ENCODE measurements at places on chromosomes 5 and 9.

- DNase-seq, result no peak
Observed at GRCh38 chr9:122948313-122948712, 7.5 kb downstream of the RABGAP1 start.

DNA sequence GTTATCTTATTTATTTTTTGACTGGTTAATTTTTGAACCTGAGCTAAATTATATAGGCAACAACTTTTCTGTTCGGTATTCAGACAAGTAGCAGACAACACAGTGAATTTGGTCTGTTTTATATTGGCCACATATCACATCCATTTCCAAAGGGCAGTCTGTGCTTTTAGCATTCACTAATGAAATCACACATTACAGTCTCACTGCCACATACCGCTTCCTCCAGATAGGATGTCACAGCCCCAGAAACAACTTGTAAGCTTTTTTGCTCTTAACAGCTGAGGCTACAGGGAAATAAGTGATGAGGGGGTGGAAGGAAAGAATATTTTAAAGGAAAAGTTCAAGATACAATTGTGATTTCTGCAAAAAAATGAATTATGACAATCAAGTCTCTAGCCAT lies 140.6 kb downstream of the PLCXD3 start:
- no peak for DNase-seq

DNA sequence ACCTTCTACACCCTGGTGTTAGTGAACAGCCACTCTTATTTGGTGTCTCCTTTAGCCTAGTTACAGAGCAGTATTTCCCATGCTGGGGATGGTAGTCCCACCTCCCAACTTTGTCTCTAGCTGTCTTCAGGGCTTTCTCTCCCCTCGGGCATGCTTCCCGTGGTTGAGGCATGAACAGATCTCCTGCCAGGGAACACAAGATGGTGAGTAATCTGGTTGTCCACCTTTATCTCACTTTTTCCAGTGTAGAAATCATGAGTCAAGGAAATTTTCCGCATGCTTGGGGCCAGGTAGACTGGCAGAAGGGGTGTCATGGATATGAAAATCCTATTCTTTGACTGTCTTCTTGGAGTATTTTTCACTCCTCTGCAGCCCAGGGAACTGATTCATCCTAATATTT lies 532.9 kb downstream of the ANXA1 start:
- no peak for DNase-seq

DNA sequence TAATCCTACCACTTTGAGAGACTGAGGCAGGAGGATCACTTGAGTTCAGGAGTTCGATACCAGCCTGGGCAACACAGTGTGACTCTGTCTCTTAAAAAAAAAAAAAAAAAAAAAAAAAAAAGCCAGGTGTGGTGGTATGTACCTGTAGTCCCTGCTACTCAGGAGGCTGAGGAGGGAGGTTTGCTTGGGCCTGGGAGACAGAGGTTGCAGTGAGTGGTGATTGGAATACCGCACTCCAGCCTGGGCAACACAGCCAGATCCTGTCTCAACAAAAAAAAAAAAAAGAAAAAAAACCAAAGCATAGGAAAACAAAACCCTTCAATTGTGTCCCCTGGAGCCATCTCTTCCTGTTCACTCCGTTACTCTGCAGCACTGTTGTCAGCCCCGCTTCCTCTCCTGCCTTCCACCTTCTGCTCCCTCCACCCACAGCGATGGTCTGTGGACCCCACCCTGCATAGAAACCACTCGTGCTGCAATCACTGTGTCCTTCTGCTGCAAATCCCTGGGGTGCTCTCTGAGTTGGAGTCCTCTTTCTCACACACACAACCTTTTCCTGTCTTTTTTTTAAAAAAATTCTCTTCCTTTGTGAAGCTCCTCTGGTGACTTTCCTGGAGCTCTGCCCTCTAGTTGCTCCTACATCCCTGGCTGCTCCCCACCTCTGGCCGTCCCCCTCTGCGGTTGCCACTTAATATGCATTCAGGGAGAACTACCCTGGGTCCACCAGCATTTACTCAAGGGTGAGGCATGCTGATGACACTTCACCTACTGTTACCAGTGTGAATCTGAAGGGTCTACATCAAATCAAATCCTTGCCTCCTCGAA lies 22.2 kb downstream of the CCT5 start:
- no peak for DNase-seq

DNA sequence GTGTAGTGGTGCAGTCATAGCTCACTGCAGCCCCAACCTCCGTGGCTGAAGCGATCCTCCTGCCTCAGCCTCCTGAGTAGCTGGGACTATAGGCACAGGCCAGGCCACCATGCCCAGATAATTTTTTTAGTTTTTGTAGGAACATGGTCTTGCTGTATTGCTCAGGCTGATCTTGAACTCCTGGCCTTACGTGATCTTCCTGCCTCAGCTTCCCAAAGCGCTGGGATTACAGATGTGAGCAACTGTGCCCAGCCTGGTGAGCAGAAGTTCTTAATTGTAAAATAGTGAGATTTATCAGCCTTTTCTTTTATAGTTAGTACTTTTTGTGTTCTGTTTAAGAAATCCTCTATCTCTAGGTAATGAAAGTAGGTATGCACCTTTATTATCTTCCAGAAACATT lies 42.5 kb downstream of the NUP214 start:
- no peak for DNase-seq

- no peak for DNase-seq
Observed at GRCh38 chr9:99732715-99733114, 89.0 kb upstream of the NR4A3 start.

- no peak for DNase-seq
Observed at GRCh38 chr5:178555771-178556211, 34.4 kb downstream of the COL23A1 start.

DNA sequence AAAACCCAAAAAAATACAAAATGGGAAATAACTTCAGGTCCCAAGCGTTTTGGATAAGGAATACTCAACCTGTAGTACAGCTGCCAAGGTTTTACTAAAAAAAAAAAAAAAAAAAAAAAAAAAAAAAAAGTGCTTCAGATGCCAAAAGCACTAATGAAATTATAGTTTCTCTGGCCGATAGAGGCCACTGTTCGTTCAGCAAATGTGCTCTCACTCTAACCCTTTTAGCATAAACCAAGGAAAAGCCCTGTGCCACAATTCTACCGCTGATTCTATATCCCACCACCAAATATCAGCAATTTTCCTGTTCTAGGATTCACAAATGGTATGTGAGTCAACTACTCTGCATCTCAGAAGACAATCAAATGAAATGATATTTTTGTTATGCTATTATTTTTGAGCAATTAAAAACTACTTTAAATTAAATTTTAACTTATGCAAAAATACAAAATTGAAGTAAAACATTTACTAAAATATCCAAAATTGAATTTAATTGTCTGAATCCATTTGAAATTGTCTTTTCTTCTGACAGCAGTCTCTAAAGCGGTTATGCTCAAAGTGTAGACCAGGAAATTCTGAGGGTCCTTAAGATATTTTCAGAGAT lies 79.8 kb downstream of the RICTOR start:
- DNase-seq, result no peak

GRCh38 chr9:137664676-137665075 lies 45.9 kb downstream of the EHMT1 start:
- DNase-seq, result no peak

- no peak for DNase-seq
Observed at GRCh38 chr5:105238561-105238960, 1676.0 kb upstream of the NUDT12 start.

- DNase-seq, result no peak
Observed at GRCh38 chr9:117828466-117828865, 124.3 kb downstream of the TLR4 start.

GRCh38 chr5:132305420-132305819 lies 11.2 kb downstream of the SLC22A4 start:
- no peak for DNase-seq

DNA sequence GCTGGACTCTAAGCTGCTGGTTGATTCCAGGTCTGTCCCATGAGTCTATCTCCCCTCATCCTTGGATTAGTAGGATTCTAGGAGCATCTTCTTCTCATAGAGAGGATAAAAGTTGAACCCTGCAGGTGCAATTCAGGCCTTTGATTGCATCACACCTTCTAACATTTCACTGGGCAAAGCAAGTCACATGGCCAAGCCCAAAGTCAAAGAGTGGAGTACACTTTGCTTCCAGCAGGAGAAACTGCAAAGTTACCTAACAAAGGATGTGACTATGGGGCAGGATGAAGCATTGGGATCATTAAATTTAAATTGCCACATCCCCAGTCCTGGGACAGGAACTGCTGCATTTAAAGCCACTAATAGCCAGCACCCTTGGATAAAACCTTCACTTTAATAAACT lies 51.0 kb upstream of the EGFLAM start:
- no peak for DNase-seq

- DNase-seq, result no peak
Observed at GRCh38 chr5:65817931-65818330, 95.9 kb downstream of the NLN start.

DNA sequence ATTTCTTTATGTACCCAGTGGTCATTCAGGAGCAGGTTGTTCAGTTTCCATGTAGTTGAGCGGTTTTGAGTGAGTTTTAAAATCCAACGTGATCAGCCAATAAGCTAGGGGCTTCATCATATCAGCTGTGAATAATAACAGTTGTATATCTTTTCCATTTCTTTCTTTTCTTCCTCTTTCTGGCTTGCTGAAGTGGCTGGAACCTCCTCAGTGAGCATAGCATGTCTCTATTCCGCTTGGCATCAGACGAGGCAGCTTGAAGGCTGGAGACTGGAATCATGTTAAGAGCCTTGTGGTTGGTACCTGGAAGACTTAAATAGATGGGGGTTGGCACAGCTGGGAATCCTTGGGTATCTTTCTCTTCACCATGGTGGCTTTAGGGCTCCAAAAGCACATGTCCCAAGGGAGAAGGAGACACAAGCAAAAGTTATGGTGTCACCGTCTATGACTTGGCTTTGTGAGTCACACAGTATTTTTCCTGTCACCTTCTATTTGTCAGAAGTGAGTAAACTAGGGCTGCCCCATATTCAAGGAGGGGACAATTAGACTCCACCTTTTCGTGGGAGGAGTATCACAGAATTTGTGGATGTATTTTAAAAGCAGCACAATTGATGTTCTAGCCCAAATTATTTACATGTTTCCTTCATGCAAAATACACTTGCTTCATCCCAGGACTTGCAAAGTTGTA lies 38.0 kb upstream of the RETREG1 start:
- DNase-seq, result no peak

GRCh38 chr5:140338908-140339307 lies 7.5 kb downstream of the HBEGF start:
- no peak for DNase-seq

- no peak for DNase-seq
Observed at GRCh38 chr9:129414993-129415941, 205.6 kb downstream of the C9orf50 start.

GRCh38 chr5:92835712-92836111 lies 745.3 kb downstream of the NR2F1-AS1 start:
- no peak for DNase-seq

DNA sequence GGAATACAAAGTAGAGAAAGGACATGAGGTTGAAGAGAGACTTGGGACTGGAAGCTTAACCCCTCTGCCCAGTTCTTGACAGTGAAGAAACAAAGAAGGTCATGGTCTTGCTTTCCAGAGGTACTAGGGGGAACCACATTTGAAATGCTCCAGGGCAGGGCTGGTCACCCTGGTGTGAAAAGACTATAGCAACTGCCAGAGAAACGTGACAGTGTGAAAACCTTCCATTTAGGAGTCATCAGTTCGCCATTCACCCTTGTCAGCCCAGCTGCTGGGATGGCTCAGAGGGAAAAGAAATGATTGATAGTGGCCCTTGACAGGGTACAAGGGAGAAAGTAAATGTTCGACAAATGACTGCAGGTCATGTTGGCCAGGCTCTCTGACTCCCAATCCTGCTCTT lies 56.7 kb downstream of the MAT2B start:
- no peak for DNase-seq

GRCh38 chr5:131265311-131265803 lies 1.5 kb downstream of the CDC42SE2 start:
- DNase-seq, result no peak

- DNase-seq, result no peak
Observed at GRCh38 chr9:14908295-14909180, 1.7 kb downstream of the FREM1 start.

GRCh38 chr5:164234321-164234720 lies 728.9 kb downstream of the MAT2B start:
- DNase-seq, result no peak

GRCh38 chr5:78791501-78792100 lies 143.0 kb upstream of the LHFPL2 start:
- no peak for DNase-seq

- no peak for DNase-seq
Observed at GRCh38 chr5:113723021-113723420, 209.5 kb downstream of the YTHDC2 start.
